Hepatocyte (in vitro differentiated cells): ENCODE measurements at places on chromosomes 12 and 14.

GRCh38 chr12:47812797-47813510 is 6.7 kb downstream of the HDAC7 start:
- DNase-seq = peak; percentile 96

DNA sequence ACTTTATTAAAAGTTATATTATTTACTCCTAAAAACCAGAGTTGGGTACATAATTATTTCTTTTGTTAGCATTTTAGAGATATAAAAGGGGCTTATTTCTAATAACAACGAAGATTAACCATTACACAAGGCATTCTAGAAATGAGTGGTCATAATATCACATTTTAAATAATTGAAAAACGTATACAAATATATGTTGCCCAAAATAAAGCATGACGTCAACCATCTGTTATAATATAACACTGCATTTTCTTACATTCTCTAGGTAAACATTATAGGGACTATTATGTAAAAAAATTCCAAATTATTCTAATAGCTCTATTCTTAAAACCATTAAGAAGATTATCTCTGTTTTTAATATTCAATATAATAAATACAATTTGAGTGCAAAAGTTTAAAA is 455.1 kb upstream of the GARIN6 start:
- DNase-seq = no peak

DNA sequence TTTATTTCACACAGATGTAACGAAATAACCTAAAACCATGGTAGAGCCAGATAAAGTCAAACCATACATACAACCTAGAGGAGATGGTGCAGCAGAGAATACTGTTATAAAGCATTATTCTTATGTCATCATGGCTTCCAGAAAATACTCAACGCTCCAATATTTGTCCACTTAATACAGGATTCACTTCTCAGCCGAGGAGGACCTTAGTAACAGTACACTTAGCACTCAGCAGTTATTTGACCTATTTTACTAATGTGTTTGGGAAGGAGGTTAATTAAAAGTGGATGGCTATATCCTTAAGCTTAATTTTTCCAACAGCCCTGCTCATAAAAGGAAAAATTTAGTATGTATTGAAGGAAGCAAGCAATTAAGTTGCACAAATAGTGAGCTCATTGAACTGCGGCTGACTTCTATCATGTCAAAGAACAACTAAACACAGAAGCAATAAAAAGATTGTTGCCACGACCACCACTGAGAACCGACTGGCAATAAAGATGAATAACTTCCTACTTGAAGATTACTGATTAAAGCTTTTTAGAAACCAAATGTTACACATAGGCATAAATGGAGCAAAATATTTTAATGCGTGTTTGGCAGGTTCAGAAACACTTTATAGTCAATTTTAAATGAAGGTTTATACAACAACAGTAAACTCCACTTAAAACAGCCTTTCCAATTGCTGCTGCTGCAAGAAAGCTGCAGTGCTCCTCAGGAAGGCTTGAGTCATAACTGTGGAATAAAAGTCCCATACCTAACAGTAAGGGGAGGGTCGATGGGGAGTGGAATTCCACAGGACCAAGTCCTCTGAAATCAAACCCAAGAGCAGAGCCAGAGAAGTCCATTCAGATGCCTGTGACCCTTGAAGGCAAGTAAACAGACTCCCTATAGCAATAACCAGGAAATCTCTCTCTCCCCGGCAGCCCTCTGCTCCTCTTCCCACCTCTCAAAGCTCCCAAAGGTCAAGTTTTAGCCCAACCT is 218.9 kb upstream of the CDKN3 start:
- peak; percentile 46 for DNase-seq

- no peak for DNase-seq
These were observed 325.2 kb upstream of the DIO2 start for GRCh38 chr14:80536456-80536855.

GRCh38 chr12:57716305-57716704 is 22.2 kb downstream of the AGAP2 start:
- no peak for DNase-seq

DNA sequence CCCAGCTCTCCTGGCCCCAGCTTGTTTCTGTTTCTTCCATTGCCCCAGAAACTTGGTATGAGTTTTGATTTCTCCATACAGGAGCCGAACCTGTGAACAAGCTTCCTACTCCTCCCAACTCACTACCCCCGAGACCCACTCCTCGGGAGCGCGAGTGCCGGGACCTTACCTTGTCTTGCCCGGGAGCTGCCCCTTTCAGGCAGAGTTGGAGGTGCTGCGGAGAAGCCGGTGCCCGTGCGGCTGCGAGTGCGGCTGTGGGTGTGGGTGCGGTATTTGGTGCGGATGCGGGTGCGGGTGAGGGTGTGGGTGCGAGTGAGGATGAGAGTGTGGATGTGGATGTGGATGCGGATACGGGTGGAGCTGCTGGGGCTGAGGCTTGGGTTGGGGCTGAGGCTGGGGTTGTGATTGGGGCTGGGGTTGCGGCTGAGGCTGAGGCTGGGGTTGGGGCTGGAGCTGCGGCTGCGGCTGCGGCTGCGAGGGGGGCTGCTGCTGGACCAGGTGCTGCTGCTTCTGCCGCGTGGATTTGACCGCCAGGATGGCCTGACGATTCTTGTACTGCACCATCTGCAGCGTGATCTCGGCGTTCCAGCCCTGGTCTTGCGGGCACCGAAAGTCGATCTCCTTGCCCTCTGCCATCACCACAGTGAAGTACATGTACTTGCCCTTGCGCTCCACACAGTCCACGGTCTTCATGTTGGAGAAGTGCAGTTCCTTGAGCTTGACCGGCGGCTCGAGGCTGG is 1.1 kb downstream of the PHLDA1 start:
- peak; percentile 25 for DNase-seq

- no peak for DNase-seq
These were observed 7.5 kb downstream of the HOXC4 start for GRCh38 chr12:54060975-54061778.

DNA sequence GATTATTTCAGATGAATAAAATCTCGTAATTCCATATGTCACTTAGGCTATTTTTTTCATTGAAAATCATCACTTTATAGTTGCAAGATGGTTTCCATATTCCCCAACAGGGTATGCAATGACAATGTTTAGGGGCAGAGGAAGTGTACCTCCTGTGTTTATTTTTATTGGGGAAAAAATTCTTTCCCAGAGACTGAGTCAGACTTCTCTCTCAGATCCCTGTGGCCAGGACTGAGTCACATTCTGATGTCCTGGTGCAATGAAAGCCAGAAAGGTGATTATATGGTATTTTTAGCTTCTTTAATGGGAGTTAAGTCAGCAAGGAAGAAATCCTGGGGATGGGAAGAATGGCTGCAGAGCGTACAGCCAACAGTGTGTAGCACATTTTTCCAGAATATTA is 196.9 kb upstream of the ALG10 start:
- DNase-seq = no peak

GRCh38 chr12:82857276-82857675 is 170.6 kb downstream of the TMTC2 start:
- DNase-seq = no peak

- DNase-seq = peak; percentile 13
These were observed 238.9 kb downstream of the EMP1 start for GRCh38 chr12:13435235-13435933.

DNA sequence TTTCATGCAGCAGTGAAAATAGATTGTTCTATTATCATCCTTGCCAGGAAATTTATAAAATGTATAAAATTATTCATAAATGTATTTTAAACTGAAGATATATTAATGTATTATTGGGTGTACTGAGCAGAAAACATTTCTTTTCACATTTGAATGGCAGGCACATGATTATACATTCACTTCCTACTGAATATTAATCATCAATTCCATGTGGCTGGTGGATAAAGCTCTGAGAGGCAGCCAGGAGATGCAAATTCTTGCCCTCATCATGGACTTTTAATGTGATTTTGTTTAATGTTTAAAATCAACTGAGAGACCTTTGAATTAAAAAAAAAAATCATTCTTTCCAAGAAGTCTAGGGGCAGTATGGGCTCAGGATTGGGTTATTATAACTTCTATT is 40.8 kb downstream of the ANO6 start:
- no peak for DNase-seq

- DNase-seq = no peak
These were observed 2.9 kb downstream of the PRPF40B start for GRCh38 chr12:49626169-49626835.

- no peak for DNase-seq
These were observed 318.2 kb downstream of the NUAK1 start for GRCh38 chr12:105820429-105821125.

GRCh38 chr12:101783150-101783549 is 43.9 kb upstream of the SYCP3 start:
- no peak for DNase-seq

DNA sequence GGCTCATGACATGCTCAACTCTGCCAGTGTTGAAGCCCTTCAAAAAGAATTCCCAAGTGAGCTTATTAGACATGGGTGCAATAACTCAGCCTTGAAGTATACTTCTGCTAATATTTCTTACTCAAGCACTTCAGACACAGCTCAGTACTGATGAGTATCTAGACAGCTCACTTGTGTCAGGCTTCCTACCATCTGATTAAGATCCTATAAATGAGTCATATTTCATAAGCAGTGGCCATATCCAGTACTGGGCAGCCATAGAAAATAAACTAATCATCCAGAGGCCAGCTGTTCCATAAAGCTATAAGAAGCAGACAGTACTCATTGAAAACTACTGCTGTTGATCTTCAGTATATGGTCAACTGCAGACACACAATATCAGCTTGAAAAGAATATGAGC is 12.9 kb downstream of the FSCB start:
- DNase-seq = no peak

DNA sequence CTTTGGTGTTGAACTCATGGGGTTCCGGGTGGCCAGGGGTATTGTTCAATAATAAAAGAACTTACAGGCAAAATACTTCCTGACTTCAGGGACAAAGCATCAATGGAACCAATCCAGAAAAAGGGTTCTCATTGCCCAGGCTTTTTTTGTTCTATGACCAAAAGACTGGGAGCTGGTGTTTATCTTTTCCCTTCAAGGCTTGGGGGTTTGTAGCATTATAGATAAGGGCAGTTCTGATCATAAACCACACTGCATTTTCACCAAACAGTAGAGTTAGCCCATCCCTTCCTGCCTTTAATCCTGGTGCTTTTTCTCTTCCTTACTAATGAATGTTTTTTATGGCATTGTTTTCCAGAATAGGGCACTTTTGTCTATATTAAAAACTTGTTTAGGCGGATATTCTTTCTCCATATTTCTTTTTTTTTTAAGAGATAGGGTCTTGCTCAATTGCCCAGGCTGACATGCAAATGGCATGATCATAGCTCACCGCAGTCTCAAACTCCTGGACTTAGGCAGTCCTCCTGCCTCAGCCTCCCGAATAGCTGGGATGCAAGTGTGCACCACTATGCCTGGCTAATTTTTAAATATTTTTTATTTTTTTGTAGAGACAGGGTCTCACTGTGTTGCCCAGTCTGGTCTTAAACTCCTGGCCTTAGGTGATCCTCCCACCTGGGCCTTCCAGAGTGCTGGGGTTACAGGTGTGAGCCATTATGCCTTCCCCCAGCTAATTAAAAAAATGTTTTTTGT is 9.7 kb downstream of the FUT8 start:
- no peak for DNase-seq

DNA sequence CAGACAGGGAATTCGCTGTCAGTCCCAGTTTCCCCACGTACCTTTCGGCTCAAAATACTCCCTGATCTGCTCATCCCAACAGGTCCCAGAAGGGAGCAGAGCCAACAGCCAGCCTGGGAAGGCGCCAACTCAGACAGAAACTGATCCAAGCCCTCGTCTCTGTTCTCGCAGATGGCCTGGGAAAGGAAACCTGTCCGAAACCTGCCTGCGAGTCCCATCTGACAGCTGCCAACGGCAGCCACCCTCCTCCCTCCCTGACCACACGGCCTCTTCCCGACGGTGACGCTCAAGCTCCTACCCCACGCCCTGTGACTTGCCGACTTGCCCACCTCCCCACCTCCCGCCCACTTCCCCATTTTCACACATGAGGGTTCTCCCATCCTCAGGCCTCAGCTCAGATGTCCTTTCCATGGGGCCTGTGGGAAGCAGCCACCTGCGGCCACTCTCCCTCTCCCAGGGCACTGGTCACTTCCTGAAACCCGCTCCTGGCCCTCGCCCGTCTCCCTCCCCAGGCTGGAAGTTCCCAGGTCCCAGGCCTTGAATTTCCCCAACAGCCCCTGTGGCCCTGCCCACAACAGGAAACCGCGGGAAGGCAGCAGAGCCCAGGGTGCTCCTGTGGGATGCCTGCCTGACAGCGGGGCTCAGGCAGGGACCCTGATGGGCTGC is 60.9 kb upstream of the FBRSL1 start:
- DNase-seq = no peak

GRCh38 chr12:6277982-6278438 is 32.5 kb upstream of the PLEKHG6 start:
- DNase-seq = peak; percentile 64

- peak; percentile 61 for DNase-seq
These were observed 8.9 kb downstream of the ISCA2 start for GRCh38 chr14:74502236-74503019.

DNA sequence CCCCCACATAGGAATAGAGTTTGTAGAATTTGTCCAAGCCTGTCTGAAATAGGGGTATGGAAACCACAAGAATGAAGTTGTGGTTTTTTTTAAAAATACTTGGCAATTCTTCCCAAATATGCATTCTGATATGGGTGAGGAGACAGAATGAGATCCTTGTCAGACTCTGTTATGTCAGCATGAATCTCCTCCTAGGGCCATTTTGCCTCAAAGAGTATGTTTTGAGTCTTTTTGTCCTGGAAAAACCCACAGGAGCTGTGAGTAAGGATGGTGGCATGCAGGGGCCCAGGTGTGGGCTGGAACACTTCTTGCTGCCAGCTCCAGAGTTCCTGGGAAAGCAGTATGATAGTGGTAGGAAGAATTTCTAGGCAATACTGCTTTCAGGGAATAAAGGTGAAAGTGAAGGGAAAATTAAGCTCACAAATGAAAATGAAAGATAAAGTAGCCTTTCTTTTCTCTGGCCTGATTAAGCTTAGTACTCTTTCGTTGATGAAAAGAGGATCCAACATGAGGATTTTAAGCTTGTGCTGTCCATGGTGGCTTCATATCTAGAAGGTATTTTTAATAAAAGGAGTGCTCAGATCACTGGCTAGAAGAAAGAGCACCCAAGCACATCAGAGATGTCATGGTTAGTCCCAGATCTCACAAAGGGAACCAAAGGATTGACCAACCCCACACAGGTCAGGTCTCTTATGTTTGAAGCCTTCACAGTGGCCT is 130.8 kb downstream of the LLPH start:
- no peak for DNase-seq

DNA sequence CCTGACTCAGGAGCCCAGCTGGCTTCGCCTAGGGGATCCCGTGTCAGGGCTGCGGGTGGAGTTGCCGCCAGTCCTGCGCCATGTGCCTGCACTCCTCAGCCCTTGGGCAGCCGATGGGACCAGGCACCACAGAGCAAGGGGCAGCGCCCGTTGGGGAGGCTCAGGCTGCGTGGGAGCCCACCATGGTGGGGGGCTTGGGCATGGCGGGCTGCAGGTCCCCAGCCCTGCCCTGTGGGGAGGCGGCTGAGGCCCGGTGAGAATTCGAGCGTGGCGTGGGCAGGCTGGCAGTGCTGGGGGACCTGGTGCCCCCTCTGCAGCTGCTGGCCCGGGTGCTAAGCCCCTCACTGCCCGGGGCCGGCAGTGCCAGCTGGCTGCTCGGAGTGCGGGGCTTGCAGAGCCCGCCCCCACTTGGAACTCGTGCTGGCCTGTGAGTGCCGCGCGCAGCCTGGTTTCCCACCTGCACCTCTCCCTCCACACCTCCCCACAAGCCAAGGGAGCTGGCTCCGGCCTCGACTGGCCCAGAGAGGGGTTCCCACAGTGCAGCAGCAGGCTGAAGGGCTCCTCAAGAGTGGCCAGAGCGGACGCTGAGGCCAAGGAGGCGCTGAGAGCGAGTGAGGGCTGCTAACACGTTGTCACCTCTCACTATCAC is 135.1 kb upstream of the SEL1L start:
- DNase-seq = no peak

GRCh38 chr14:21229821-21230220 is 39.4 kb downstream of the HNRNPC start:
- no peak for DNase-seq
